ENCODE measurements at places on chromosomes 7 and 10.

DNA sequence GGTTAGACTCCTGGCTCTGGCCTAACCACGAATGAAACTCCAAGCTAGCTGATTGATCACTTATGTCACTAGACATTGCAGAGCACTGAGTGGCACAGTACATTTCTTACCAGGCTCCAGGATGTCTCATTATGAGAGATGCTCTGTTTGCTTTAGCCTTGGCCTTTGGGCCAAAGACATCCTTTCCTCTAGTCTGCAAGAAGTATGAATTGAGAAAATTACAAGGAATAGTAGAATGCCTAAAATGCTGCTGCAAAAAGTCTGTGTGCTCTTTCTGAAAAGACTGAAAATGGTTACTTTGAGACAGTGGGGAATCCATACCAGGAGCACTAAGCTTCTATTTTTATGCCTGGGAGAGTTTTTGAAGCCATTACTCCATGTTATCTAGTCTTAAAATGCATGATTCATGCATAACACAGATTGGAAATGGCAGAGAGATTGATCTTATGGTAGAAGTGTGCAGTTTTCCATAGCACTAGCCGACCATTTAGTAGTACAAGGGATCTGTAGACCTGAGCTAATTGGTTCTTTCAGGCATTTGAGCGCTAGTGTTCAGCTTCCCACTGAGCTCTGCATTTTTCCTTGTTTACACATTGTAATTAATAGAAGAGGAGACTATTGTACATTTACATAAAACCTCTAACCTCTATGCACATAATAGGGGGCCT is 303.8 kb downstream of the PRKG1 start:
- no peak for DNase-seq

DNA sequence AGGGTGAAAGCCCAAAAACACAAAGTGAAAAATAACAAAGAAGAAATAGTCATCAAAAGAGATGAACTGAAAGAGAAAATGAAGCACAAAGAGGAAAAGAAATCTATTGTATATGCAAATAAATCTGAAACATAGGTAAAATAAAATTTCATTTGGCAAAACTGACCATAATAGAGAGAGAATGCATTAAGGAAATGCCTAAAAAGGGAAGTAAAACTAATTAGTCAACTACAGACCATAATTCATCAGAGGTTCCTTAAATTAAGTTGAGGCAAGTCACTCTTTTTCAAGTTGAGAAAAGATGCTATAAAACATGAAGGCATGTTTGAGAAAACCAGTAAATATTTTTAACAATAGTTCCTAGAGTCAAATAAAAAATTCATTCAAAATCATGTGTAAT is 233.3 kb downstream of the LRRN3 start:
- no peak for DNase-seq

DNA sequence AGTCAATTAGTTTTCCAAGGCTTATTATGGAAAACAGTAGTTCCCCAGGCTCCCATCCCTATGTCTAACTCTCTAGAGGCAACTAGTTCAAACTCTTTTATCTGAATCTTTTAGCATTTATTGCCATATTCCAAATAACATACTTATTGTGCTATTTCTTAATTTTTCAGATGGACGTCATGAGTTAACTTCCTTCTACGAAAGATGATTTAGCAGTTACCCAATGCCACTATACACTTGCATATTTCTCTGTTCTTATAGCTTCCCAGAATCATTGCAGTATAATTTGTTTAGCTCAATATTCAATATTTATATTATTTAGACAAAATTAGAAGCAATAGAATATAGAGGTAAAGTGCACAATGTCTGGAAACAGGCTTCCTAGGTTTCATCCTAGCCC is 52.8 kb downstream of the REEP3 start:
- DNase-seq, result no peak

- no peak for DNase-seq
Measured at GRCh38 chr7:16934722-16935340, 53.0 kb upstream of the AGR3 start.

DNA sequence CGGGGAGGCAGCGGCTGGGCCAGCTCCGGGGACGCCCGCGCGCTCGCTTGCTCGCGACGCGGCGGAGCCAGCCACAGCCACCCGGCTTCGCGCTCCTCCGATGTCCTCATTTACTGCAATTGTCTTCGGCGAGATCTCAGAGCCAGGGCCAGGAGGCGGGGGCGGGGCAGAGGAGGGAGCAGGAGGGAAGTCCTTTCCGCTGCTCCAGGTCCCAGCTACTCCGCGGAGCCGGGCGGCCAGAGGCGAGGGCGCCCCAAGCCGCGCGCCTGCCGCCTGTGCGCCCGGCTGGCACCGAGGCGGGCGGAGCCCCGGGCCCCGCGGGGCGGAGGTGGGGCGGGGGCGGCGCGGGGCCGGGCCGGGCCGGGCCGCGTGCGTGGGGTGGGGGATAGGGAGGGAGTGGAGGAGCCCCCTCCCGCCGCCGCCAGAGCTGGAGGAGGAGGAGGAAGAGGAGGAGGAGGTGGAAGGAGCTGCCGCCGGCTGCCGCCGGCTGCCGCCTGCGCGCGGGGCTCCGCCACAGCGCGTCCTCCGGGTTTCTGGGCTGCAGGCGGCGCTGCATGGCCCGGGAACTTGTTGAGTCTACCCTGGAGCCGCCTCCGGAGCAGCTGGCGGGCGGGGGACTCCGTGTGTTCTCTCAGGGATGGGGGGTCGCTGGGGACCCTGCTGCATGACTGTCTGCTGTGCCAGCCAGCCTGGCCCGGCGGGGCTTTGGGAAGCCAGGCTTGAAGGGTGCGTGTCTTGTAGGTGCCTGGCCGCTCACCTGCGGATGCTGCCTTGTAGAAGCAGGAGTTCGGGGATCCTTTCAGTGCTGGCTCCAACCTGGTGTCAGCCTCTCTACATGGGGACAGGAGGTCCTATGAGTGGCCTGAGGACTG is at the start of gene INSYN2A:
TSS of gene INSYN2A (minus strand) at position 310 of the 872 bp plus-strand sequence. CDS start 20,196 bp downstream, outside the sequence.
- peak; percentile 36 for DNase-seq

DNA sequence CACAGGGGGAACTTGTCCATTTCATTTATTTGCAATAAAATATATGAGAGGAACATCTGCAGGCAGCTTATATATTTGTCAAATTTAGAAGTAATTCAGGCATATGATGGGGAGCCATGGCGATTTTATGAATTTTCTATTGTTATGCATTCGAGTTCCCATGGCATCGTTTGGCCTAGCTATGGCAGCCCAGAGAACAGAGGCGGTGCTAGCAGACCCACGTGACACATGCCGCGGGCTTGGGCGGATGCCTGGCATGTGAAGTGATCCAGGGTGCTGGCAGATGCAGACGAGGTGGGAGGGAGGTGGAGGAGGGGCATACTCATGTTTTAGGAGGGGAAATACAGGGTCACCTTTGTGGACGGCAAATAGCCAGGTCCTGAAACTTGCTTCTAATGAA is 560.0 kb upstream of the GALNT17 start:
- DNase-seq, result no peak

GRCh38 chr7:94348142-94348541 is 46.6 kb upstream of the COL1A2 start:
- no peak for DNase-seq

DNA sequence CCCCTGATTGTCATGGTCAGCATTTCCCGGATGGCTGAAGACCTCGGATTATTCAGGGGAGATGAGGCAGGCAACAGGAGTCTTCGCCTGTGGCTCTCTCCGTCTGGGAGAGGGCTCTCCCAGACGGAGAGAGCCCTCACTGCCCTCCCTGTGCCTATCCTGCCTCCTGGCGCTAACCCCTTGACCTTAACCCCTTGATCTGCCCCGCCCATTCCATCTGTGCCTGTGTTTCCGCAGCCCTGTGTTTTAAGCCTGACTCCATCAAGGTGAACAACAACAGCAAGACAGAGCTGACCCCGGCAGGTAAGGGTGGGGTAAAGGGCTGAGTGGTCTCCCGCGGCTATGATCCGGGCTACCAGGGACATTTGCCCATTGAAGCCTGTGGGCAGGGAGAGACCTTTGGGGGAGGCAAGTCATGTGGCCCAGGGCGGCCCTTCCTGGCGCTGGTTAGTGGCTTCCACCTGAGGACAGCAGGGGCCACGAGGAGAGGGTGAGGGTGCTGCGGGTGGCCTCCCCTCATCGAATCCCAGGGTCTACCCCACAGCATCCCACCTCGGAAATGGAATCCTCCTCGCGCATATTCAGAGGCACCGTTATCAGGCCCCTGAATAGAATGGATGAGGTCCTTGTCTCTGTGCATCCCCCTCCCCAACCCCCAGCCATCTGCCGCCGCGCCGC is 4.2 kb upstream of the MUC12 start:
- DNase-seq, result no peak

DNA sequence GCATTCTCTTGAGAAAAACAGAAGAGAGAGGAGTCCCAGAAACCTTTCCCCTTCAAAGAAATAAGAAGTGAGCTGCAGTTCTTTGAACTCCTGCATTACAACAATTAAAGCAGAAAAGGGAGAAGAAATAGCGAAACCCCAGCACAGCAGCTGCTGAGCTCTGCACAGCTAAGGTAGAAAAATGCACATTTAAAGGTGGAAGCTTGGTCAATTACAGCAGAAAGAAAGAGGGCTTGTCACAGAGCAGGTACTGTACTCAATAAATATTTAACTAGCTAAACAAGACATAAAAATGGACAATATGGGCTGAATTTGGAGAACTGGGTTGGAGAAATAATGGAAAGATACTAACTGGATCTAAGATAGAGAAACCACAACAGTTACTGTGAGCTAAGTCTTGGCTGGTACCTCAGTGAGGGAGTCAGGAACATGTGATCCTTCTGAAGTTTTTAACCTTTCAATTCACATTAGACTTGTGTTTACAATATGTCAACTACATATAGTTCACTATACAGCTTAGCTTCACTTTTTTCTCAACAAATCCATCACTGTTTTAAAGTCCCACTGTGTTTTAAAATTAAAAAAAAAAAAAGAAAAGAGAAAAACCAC is 332.5 kb downstream of the ELMO1 start:
- no peak for DNase-seq

- DNase-seq, result no peak
Measured at GRCh38 chr7:50507898-50508470, 57.2 kb downstream of the DDC start.
